ENCODE measurements at places on chromosomes 3 and 15.

DNA sequence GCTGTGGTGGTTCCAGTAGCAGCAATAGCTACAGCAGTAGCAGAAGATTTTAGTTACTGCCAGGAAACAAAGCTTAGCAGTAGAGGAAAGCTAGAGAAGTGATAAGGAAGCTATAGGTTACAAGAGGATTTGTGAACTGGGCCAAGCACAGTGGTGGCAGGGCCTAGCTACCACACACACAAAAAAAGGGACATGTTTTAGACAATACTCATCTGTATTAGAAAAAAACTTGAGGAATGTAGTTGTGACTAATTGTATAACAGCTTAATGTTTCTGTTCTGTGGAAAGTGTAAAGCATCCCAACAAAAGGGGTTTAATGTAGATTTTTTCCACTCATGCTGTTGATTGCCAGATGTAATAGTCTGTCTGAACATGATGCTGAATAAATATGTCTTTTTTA, 29.9 kb upstream of the PFN2 start:
- DNase-seq: peak; percentile 56

GRCh38 chr15:39455471-39455991, 125.3 kb upstream of the THBS1 start:
- DNase-seq: peak; percentile 95

- DNase-seq: no peak
Measured at GRCh38 chr3:59566481-59566975, 516.7 kb upstream of the CFAP20DC start.

- DNase-seq: no peak
Measured at GRCh38 chr15:91904942-91905341, 51.4 kb downstream of the SLCO3A1 start.

DNA sequence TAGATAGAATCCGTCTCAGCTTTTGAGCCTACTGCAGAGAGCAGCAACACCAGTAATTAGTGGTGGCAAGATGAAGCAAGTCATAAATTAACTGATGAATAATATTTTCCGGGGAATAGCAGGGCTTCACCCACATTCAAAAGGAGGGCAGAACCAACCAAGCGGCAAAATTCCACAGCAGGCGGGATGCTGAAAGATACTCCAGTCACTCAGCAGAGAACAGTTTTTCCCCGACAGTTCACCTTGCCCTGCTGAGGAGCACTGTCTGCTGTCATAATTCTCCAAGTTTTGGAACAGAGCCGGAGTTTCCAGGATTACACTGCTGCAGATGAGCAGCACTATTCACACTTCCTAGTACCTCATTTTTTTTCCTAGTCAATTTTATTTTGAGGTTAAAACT, 274.7 kb downstream of the CD47 start:
- DNase-seq: no peak

- DNase-seq: no peak
Measured at GRCh38 chr3:184540777-184541681, 20.6 kb upstream of the EPHB3 start.

DNA sequence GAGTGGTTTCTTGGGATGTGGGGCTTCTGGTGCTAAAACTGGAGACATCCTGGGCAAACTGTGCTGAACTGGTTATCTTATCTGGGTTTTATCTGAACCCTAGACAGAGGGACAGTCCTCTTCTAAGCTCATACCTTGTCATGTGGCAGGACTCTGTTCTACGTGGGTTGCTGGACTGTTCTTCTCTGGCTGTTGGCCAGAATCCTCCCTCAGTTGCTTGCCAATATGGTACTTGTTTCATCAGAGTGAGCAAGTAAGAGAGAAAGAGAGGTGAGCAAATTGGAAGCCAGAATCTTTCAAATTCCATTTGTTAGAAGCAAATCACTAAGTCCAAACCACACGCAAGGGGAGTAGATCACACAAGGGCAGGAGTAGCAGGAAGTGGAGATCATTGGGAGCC, 291.5 kb upstream of the TBL1XR1 start:
- no peak for DNase-seq

DNA sequence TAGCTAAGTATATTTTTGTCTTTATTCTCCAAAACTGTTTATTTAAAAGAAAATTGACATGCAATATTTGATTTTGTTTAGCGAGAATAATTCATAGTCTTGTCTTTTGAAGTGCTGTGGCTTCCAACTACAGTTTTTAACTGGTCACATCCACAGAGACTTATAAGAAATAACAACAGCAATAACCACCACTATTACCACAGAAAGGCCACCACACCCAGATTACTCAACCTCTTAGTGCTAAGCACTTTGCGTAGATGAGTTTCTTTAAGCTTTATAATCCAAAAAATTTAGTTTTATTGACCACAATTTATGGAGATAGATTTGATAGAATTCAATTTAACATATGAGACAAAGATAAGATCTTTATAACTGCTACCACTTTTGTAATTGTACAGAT, 468.4 kb upstream of the UBE2E2 start:
- DNase-seq: no peak

- DNase-seq: no peak
Measured at GRCh38 chr3:8755564-8756237, 13.7 kb downstream of the OXTR start.

DNA sequence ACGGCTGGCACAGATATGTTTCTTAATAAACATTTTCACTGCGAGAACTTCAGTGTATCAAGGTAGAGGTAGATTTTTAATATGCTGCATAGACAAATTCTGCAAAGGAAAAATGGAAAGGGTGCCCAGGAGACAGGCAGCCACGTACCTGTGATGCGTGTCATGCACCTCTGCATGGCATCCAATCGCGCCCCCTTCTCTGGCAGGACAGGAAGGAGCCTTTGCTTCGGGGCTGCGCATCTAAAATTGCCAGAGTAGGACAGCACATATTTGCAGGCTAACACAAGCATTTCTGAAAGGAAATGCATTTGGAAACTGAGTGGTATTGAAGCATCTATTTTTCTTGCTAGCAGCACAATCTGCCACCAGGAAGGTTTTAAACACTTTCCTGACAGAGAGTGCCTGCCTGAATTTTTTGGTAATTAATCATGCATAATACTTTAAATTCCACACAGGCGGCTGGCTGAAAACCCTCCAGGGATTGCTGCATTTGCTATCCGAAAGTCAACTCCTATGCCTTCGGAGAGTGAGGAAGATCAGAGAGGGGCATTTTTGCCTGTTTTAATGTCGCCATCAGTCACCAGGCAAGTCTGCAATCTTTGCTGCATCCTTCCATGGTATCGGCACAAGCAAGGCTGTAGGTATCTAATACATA, 165.1 kb upstream of the ATP10A start:
- peak; percentile 69 for DNase-seq

- no peak for DNase-seq
Measured at GRCh38 chr3:63959146-63959545, 47.0 kb upstream of the SCAANT1 start.

- no peak for DNase-seq
Measured at GRCh38 chr15:56934269-56934668, 15.8 kb downstream of the TCF12 start.

DNA sequence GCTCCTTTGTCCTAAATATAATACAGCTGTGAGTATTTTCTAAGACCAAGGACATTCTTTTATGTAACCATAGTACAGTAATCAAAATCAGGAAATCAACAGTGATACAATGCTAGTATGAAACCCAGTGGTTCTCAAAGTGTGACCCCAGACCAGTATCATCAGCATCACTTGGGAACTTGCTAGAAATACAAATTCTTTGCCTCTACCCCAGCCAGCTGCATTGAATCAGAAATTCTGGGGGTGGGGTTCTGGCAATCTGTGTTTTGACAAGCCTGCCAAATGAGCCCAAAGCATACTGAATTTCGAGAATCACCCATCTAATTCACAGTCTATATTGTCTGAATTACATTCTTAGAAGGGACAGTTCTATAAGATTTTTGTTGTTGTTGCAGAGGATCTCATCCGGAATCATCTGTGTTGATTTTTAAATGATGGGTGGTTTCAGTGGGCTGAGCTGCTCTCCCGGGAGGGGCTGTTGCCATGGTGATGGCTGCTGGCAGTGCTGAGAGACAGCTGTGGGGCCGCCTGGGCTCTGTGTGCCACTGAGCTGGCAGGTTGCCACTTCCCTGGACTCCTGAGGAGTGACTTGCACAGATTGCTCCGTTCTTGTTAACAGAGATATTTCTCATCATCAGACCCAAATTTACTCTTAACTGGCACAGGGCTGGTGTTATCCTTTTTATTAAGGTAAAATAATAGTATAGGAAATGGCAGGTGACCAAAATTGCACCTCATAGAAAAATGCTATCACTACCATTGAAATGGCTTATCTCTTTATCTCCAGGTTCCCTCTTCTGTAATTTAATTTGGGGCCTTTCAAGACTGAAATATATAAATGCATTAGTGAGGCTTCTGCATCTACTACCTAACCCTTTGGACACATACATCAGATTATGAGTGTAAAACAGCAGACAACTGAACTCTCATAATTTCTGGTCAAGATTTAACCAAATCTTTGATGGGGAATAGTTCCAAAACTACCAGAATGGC, 56.5 kb downstream of the NEK11 start:
- peak; percentile 5 for DNase-seq

- DNase-seq: peak; percentile 10
Measured at GRCh38 chr3:176514297-176514696, 683.0 kb downstream of the TBL1XR1 start.

GRCh38 chr15:48177766-48178647, at the start of gene MYEF2:
MYEF2 (minus strand) TSS chr15:48178295; CDS start chr15:48178237, 58 bp downstream.
- DNase-seq: peak; percentile 71

- DNase-seq: no peak
Measured at GRCh38 chr3:76264496-76264895, 479.1 kb upstream of the ZNF717 start.

GRCh38 chr15:99155961-99156443, 51.1 kb downstream of the SYNM start:
- no peak for DNase-seq
